ENCODE measurements at places on chromosomes 7 and 10.
A peak's percentile ranks its signal among the peaks of the same experiment; 100 is the strongest.

GRCh38 chr7:3232228-3232627 lies 68.8 kb upstream of the SDK1 start:
- peak; percentile 12 for DNase-seq

DNA sequence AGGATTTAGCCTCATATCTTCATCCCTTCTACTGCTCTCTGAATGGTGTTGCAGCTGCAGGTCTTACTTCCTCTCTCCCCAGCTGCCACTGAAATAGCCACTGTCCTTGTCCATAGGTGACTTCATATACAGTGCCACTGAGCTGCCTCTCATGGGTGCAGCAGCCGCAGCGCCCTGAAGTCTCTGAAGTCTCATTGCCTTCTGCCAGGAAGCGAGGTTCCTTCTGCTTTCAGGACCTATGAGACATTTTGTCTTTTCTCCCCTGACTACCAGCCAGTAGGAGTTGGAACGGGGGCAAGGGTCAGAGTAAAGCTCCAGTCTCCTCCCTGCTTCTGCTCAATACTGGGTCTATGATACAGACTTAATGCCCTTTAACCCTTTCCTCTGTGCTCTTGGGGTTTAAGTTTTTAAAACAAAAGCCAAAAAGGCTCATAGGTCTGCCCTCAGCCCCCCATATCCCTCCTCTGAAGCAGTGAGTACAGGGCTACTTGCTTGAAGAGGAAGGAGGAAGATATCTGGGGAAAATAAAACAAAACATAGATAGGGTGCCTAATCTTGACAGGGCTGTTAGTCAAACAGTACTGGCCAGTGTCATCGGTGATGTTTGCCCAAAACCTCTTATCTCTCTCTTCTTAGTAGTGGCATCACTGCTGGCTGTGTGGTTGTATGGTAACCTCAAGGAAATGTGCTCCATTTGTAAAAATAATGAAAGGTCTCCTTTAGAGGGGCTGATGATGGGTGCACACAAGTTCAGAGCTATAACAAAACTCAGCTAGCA lies 7.1 kb downstream of the PLCE1 start:
- no peak for DNase-seq

DNA sequence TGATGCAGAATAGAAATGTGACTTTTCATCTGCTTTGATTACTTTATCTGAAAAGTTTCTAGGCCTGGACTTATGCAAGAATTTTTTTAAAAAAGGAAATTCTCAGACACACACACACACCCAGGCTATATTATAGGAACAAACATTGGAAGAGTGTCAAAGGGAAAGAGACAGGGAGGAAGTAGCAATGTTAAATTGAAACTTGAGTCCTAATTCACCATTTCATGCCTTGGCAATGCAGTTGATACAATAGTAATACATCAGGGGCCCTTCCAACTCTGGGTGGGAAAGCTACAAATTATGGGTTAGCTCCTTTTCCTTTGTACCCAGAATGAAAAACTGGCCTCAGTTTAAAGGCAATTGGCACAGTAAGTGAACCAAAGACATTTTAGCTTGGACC lies 258.0 kb upstream of the LYZL1 start:
- DNase-seq = peak; percentile 22

- DNase-seq = no peak
These were observed 138.8 kb downstream of the CFAP58 start for GRCh38 chr10:104492329-104492940.

DNA sequence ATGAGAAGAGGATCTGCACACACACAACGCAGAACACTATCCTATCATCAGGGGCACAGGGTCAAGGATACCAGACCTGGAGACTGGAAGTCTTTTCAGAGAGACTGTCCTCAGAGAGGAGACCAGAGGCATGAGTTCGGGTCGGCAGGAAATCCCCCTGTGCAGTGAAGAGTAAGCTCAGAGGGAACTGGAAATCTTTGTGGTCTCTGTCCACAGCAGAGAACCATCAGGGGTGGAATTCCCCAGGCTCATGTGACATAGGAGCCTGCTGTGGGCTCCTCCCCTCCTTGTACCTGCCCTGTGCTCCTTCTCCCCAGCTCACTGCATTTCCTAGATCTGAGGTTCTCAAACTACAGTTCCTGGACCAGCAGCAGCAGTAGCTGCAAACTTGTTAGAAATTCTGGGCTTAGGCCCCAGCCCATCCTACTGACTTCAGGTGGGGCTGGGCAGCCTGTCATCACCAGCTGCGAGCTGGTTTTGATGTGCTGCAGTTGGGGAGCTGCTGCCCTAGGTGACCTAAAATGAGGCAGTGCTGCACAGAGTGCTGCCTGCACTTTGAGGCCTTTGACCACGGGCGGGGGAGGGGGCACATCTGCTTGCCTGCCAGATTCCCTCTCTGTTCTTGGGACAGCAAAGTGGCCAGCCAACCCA lies 2.4 kb downstream of the ZMIZ2 start:
- DNase-seq = no peak

DNA sequence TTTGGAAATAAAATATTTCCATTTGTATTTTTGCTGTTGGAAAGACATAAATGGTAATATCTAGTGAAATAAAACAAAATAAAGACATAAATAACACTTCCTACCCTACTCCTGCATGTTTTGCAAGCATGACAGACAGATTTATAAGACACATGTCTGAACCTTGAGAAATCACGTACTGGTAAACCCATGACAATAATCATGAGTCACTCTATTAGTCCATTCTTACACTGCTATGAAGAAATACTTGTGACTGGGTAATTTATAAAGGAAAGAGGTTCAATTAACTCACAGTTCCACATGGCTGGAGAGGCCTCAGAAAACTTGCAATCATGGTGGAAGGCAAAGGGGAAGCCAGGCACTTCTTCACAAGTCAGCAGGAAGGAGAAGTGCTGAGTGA lies 942.2 kb downstream of the REEP3 start:
- DNase-seq = no peak

DNA sequence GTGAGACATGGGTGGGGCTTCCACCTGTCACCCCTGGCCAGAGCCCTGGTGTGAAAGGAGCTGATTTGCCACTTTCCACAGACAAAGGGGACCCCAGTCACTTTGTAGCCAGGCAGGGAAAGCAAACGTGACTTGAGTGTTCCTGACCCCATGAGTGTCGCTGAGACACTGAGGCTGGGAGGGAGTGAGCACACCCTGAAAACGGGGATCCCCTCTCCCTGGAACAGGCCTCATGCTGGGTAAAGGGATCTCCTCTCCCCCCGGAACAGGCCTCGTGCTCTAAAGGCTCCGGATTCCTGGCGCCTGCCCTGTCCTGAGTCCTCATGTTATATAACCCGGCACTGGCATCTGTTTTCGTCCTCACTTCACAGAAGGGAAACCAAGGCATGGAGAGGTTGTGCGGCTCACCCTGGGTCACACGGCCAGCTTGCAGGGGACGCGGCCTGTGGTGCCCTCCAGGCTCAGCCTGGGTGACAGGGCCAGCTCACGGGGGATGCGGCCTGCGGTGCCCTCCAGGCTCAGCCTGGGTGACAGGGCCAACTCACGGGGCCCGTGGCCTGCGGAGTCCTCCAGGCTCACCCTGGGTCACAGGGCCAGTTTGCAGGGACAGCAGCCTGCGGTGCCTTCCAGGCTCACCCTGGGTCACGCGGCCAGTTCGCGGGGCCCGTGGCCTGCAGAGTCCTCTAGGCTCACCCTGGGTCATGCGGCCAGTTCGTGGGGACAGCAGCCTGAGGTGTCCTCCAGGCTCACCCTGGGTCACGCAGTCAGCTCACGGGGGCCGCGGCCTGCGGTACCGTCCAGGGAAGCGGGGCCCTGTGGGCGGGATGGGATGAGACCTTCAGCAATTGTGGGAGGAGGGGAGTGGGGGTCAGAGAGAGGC lies 104.7 kb downstream of the PDGFA start:
- no peak for DNase-seq

DNA sequence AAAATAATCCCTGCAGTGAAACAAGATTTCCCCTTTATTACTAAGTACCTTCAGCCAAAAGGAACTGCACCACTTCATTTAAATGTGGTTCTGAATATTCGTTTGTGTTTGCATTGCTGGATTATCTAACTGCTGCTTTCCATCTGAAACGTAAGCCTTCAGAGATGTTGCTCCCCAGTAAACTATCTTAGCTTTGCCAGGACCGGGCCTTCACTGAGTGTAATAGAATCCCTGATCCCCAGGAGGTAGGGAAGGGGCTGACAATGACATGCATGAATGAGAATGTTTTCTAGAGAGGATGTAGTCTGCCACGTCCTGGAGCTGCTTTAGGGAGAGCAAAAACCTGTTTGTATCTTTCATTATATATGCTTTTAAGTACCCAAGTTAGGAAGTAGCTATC lies 19.5 kb upstream of the INSYN2A start:
- no peak for DNase-seq

GRCh38 chr10:33482486-33482885 lies 148.0 kb upstream of the NRP1 start:
- DNase-seq = peak; percentile 56

All from eye (tissue), 1 donor.